ENCODE measurements at places on chromosomes 4 and X. TPM values are rescaled to one million over a fixed set of nuclear protein-coding genes. Genes with fewer than 3 reads are reported as not detected.

Gene ASB12
- total RNA-seq, result not detected

Gene FAM47E
- 5.9 TPM for total RNA-seq

DNA sequence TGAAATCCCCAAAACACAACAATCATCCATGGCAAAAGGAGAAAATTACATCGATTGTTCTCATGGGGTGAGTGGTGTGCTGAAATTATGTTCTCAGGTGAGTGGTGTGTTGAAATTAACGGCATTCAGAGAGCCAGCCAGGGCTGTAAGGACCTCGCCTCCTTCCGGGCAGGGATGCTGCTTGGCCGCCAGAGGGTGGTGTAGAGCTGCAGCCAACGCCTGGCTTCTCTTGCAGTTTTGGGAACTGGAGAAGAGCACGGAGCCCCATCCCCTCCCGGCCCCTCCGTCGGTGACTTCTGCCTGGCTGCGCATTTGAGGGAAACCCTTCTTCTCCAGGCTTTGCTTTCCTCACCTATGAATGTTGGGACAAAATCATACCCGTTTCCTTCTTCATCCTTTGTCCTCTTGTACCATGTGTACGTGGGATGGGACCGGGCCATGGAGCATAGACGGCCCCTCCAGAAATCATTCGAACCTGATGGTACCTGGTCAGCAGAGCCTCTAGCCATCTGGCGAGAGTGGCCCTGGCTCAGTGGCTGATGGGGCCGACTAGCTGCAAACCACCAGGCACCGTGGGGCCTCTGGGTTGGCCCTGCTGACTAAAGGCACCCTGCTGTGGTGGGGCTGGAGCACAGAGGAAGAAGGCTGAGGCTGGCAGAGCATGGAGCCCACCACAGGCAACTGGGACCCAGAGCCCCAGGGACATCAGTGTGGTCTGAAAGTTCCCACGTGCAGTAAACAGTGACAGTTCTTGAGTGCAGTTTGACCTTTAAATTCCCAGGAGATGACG is 28.4 kb downstream of the TRMT44 start:
- DNase-seq, result peak; percentile 84

Gene HTRA3
- 17.7 TPM for total RNA-seq

- DNase-seq, result no peak
These were observed 10.4 kb downstream of the PDK3 start for GRCh38 chrX:24475480-24475879.

GRCh38 chr4:147689067-147689466 is 5.1 kb upstream of the PRMT9 start:
- DNase-seq, result no peak

GRCh38 chr4:2935762-2936743 is 27.2 kb downstream of the NOP14 start:
- peak; percentile 47 for DNase-seq

DNA sequence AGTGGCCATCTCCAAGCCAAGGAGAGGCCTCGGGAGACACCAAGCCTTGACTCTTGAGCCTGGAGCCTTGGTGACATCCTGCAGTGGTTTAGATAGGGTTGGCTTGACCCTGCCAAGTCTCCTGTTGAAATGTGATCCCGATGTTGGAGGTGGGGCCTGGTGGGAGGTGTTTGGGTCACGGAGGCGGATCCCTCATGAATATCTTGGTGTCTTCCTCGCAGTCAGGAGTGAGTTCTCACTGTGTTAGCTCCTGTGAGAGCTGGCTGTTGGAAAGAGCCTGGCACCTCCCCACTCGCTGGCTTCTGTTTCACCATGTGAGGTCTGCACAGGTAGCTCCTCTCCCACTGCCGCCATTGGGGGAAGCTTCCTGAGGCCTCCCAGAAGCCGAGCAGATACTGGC is 38.8 kb downstream of the ADRA2C start:
- no peak for DNase-seq

Gene EGF
- 13.0 TPM for total RNA-seq

GRCh38 chrX:56600141-56600540 is 36.7 kb downstream of the UBQLN2 start:
- DNase-seq, result no peak

- no peak for DNase-seq
These were observed 24.9 kb downstream of the CD99L2 start for GRCh38 chrX:150873616-150874015.

DNA sequence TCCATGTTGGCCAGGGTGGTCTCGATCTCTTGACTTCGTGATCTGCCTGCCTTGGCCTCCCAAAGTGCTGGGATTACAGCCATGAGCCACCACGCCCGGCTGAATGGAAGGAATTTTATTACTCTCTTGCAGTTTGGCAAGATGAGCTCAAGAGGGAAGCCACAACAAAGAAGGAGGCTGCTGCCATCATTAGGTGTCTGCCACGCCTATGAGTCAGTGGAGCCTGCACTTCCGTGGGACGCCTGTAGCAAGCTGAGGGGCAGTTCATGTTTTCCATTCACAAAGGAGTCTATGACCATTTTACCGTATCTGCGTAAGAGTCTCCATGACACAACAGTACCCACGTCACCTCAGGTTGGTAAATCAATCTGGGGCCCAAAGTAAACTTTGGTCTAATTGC is 51.2 kb upstream of the CHRNA9 start:
- DNase-seq, result no peak

DNA sequence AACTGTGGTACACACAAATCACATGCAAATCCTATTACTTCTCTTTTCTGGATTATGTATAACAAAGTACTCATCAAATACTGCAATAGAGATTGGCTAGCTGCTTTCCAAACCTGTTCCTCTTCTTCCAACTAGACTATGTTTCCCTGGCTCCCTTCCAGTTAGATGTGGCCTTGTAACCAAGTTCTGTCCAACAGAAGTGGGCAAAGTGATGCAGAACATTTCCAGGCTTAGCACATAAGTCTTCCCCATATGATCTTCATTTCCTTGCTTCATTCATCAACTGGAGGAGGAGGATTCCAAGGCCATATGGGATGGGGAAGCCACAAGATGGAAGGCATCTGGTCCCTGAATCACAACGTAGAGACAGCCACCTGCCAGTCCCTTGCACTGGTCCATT is 8.0 kb downstream of the SLC9A7 start:
- no peak for DNase-seq

GRCh38 chr4:156738766-156739165 is 232.8 kb downstream of the PDGFC start:
- DNase-seq, result no peak

- DNase-seq, result no peak
These were observed 542 bp upstream of the KLF8 start for GRCh38 chrX:56231537-56232090.

- DNase-seq, result no peak
These were observed 39.4 kb downstream of the NOCT start for GRCh38 chr4:139054791-139055505.

Gene SMPX
- 1.4 TPM for total RNA-seq

GRCh38 chrX:46681849-46682248 is 77.1 kb downstream of the SLC9A7 start:
- no peak for DNase-seq

GRCh38 chr4:177482367-177482766 is 40.1 kb upstream of the AGA start:
- no peak for DNase-seq

Gene SAGE1
- not detected for total RNA-seq

DNA sequence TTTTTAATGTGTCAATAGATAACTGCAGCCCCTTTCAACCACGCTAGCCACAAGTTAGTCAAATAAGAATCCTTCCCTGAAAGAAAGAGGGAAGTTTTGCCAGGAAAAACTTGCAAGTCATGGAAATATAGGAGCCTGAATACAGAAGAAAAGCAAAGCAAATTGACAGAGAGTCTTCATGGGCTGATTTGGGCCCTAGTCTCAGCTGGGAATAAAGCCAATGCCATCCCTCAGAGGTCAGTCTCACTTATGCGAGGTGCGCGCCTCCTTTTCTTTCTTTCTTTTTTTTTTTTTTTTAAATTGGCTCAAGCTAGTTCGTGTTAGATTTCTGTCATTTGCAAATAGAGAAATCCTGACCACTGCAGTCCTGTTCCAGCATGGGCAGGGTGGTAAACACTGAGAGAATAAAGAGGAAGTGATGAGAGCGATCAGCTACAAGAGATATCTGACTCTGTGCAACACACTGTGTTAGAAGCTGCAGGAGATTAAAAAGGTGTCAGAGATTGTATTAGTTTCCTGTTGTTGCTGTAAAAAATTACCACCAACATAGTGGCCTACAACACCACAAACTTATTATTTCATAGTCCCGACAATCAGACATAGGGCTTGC is 299.7 kb downstream of the LDB2 start:
- DNase-seq, result no peak

Gene TMEM47
- total RNA-seq, result 31.2 TPM

DNA sequence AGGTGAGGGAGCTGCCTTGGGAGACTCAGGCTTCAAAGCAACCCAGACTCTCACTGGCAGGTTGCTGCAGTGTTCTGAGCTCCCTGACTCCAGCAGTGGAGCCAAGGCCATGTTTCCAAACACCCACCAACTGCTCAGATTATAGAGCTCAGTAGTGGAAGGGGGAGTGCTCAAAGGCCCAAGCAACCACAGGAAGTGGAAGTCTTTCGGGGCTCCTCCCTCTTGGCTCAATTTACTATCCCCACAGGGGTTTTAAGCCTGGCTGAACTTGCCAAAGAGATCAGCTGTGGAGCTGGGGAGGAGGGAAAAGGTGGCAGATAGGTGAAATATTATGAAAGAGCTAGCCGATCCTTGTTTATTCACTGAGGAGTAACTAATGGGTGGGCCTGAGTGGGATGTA is 82.5 kb downstream of the HPRT1 start:
- peak; percentile 33 for DNase-seq

DNA sequence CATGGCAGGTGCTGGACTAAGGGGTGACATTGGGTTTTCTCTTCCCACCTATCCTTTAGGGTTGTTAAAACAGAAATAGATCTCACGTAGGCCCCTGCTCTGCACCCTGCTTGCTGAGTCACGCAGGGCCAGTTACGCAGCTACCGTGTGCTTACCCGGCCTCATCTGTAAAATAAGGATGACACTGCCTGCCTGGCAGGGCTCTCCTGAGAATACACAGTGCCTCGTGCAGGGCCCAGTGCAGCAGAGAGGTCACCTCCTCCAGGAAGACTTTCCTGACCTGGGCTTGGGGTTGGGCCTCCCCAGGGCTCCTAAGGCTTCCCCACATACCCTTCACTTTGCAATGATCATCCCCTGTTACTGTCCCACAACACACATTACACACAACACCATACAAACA is 33.6 kb upstream of the JAKMIP1 start:
- DNase-seq, result no peak

GRCh38 chrX:87727620-87728019 is 210.0 kb downstream of the KLHL4 start:
- DNase-seq, result no peak

DNA sequence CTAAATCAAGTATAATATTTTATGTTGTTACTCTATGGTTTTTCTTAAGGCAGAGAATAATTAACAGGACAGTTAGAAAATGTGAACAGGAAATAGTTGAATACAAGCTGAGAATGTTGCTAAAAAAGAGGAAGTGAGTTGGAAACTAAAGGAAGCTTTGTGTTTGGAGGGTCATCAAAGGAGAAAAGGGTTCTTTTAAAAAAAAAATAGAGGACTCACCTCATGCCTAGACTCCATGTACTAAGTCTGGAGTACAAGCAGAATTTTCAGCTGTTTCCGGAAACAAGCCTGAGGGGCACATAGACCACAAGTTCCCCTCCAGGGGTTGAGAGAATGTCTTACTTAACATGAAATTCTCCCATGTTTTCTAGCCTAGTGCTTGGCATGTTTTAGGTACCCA is 20.1 kb upstream of the MAP7D3 start:
- DNase-seq, result no peak

- no peak for DNase-seq
These were observed 19.7 kb upstream of the MTM1 start for GRCh38 chrX:150548684-150549083.

Measured in hepatocyte (in vitro differentiated cells).